ENCODE measurements at places on chromosomes 13 and 19.
A peak's percentile ranks its signal among the peaks of the same experiment; 100 is the strongest.

DNA sequence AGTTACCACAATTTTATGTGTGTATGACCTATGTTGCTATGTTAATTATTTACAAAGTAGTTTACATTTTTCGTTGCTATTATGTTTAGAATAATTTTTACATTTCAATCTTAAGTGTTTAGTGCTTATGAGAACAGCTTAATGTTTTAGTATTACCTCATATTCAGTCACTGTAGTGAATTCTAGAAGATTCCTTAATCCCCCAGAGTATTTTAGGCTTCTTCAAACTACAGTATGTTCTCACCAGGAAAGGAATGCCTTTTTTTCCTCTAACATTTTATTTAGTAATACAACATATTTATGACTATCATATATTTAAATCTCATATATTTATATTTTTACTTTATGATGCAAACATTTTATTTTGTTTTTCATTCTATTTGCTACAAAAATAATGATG lies 612.1 kb upstream of the KLHL1 start:
- DNase-seq: no peak

GRCh38 chr13:44174769-44175425 lies 198.7 kb upstream of the SERP2 start:
- no peak for DNase-seq

DNA sequence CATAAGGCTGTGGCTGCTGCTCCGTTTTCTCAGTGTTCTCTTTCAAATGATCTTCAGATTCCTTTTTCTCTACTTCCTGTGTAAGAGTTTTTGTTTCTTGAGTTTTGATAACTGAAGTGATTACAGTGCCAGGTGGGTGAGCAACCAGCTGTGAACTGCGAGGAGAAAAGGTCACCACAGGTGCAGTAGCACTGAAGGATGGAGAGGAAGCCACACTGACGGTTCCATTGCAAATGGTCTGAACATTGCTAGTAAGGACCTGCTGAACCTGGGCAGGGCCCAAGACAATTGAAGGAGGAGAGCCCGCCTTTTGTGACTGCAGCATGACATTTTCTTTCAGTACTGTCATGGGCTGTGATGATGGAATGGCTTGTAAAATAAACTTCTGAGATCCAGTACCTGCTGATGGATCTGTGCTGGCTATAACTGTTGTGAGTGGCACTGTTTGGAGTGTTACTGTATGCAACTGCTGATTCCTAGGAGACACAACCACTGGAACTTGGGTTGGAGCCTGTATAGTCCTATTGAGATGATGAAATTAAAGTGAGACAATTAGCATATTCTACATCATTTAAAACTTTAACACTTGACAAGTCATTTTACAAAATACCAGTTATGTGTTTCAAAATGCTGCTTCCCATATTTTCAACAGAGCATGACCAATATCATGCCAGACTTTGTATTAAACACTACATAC lies 85.5 kb downstream of the ELF1 start:
- no peak for DNase-seq

GRCh38 chr19:23071147-23071511 lies 45.7 kb upstream of the ZNF730 start:
- no peak for DNase-seq

- no peak for DNase-seq
Observed at GRCh38 chr13:49533591-49534269, 38.0 kb downstream of the PHF11 start.

DNA sequence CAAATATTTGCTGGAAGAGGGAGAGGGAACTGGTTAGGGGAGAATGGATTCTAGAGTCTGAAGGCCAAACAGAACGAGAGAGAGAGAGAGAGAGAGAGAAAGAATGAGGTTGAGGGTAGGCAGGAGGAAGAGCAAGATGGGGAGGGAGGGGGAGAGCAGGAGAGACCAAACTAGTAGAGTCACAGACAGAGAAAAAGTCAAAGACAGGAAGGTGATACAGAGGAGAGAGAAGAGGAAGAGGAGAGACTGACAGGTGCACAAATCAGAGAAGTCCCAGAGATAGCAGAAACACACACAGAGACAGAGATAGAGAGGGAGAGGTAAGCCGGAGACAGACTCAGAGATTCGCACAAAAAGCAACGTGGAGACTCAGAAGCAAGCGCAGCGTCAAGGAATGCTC lies 5.6 kb upstream of the CACNG6 start:
- no peak for DNase-seq

DNA sequence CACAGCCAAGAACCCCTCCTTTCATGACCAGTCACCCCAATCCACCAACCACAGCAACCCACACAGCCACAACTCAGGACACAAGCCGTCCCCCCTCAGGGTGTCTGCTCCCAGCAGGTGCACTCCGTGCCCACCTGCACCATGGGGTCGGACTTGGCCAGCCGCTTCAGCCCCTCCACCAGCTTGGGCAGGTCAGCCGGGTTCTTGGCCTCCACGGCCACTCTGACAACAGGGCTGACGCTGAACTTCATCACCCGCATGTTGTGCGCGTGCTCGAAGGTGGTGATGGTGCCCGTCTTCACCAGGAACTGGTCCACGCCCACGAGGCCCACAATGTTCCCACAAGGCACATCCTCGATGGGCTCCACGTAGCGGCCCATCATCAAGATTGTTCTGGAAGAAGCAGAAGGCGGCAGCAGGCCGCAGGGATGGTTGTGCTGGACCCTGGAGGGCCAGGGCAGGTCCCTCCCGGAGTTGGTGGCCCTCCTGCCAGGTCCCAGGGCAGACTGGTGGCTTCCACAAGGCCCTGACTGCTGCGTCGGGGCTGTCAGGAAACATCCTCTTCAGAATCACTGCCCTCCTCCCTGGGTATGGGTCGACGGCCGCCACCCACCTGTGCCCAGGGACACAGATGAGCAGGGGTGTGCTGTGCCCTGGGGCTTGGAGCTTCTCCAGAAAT lies 5.5 kb downstream of the EEF2 start:
- no peak for DNase-seq

DNA sequence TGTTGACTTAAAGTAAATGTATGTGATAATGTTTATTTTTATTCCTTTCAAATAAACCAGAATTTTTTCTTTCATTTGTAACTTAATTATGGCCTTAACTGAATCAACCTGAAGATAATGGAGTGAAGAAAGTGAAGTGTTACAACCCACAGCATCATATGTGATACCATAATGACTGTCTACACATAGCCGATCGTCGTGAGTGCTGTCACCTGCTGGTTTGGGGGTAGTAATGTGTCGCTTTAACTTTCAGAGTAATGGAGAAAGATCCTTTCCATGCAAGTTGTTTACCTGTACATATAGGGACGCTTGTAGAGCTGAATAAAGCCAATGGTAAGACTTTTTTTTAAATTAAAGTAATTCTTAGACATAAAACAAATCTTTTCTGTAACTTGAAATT lies 9.9 kb downstream of the CDC16 start:
- no peak for DNase-seq

GRCh38 chr13:28641600-28641926 lies 17.4 kb upstream of the POMP start:
- DNase-seq: no peak

- no peak for DNase-seq
Observed at GRCh38 chr19:13034636-13035035, 39.4 kb downstream of the NFIX start.

DNA sequence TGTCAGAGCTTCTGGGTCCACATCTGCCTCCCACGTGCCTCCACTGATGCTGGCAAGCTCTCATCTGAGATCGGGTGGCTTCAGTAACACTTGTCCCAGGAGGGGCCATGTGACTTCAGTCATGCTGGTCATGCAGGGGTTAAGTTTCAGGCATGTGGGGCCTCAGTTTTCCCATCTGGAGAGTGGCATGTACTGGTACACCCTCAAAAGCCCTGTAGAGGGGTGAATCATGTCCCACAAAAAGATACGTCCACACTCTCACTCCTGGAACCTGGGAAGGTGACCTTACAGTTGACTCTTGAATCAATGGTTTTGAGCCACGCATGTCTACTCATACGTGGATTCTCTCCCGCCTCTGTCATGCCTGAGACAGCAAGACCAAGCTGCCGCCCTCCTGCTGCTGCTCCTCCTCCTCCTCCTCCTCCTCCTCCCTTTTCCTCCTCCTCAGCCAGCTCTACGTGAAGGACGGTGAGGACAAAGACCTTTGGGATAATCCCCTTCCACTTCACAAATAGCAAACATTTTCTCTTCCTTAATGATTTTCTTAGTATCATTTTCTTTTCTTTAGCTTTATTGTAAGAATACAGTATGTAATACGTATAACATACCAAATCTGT lies 53.7 kb downstream of the COMP start:
- DNase-seq: no peak

DNA sequence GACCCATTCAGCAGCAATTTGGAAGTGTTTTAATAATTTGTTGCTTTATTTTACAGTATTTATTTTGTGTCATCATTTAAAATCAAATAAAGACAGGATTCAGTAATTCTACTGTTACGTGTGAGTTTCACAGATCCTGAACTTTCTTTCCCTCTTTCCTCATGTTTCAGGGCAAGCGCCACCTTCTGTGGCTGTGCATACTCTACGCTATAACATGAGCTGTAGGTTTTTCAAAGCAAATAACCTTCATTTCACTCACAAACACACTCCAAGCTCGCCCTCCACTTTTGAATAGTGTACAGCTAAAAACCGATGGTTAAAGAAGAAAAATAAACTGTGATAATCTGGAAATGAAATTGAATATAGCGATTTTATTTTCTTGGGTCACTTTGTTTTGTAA lies 753.3 kb downstream of the OLFM4 start:
- DNase-seq: no peak

GRCh38 chr19:58355908-58356765 lies 2.8 kb upstream of the A1BG start:
- peak; percentile 10 for DNase-seq

DNA sequence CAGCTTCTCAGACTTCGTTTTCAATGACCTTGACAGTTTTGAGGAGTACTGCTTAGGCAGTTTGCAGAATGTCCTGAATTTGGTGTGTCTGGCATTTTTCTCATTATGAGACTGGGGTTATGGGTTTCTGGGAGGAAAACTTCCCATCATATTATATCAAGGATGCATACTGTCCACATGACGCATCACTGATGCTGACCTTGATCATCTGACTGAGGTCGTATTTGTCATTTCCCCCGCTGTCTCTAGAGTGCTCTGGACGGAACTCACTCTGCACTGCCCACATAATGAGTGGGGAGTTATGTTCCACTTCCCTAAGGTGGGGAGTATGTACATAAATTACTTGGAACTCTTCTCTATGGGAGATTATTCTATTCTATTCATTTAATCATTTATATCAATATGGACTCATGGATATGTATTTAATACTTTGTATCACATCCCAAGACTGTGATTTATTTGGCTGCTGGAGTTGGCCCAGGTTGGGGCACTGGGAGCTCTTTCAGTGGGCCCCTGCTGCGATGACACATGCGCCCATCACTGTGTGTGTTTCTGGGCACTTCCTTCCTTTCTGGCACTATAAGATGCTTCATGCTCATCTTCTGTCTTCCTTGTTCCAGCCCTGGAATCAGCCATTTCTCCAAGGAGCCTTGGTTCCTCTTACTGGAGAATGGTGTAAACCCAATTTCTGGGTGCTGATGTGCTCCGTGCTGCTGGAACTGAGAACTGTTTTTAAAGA lies 138.6 kb downstream of the MIPEP start:
- no peak for DNase-seq

GRCh38 chr19:1975162-1975480 lies 34.1 kb downstream of the CSNK1G2 start:
- no peak for DNase-seq

GRCh38 chr19:13841086-13841961 lies 35.6 kb upstream of the NANOS3 start:
- no peak for DNase-seq

- no peak for DNase-seq
Observed at GRCh38 chr13:102452836-102453235, 51.0 kb upstream of the FGF14 start.

GRCh38 chr13:46179491-46179908 lies 2.5 kb downstream of the LCP1 start:
- no peak for DNase-seq

Data from stimulated activated CD8-positive, alpha-beta memory T cell treated with anti-CD3 and anti-CD28 coated beads, Interleukin-7, amount 100 ng/mL, for 48 hours (primary cell).